Left hindlimb (tissue), 1 donor: ENCODE measurements at places on chromosomes 16 and 17.

- no peak for DNase-seq
Measured at GRCh38 chr16:21685034-21685455, 21.3 kb downstream of the OTOA start.

DNA sequence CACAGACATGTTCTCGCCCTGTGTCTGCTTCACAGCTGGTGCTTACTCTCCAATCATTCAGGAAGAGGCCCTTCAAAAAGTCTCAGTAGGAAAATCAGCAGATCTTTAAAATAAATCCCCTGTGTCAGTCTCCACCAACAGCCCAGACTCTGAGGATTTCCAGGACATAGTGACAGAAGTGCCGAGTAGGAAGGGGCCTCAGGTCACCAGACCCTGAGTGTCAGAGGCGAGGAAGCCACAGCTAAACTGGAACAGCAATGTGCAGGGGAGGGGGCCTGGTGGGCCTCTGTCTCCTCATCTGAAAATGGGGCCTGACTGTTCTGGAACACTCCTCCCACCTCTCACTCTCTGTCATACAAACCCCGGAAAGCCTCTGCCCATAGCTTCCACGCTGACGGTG lies 6.3 kb downstream of the CACNG4 start:
- peak; percentile 4 for DNase-seq

- DNase-seq: no peak
Measured at GRCh38 chr17:4313221-4314114, 49.7 kb upstream of the ANKFY1 start.

DNA sequence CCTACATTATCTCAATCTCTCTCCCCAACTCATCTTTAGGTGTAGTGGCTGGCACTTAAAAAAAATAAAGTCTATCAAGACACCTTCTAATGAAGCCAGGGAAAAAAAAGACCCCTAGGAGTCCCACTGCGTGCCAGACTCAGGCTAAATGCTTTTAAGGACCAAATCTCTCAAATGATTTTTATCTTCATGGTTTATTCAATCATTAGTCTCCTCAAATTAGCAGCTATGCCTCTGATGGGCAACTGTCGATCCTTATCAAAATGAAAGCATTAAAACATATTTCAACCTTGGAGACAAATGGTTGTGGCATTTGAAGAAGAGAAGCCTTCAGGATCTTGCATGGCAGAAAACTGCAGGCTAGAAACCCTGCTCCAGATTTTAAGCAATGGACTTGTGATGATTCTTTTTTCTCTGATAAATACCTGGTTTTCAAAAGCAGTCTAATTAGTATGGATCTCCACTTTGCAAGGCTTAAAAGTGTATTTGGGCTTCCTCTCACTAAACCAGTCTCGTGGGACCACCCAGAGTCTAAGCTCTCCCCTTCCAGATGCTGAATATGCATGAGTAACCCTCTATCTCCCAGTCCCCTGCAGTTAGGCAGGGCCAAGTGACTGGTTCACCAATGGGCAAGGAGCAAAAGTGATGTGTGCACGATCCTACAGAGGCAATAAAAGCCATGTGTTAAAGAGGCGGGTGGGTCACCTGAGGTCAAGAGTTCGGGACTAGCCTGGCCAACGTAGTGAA lies 14.9 kb downstream of the ITPRIPL2 start:
- no peak for DNase-seq

DNA sequence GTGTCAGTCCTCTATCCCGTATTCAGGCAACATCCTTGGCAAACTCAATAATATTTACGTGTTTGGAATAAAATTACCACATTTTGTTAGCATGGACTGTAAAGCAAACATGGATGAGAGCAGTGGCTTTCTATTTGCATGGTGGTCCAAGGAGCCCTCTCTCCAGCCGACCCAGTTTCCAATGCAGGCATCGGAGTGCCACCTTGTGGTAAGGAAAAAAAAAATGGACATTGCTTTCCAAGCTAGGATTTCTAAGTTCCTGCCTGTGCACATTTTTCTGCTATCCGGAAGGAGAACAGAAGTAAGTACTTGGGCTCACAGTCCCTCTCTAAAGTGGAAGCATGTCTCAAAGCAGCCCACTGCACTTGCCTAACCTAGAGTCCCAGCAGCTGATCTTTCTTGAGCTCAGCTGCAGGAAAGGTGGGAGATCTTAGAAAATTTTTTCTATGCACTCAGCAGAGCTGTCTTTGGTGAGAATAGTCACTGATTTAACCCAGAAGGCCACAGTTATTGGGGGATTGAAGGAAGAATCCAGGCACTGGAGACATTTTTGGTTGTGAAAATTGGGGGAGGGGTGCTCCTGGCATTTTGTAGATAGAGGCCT lies 46.0 kb upstream of the ERCC4 start:
- no peak for DNase-seq

DNA sequence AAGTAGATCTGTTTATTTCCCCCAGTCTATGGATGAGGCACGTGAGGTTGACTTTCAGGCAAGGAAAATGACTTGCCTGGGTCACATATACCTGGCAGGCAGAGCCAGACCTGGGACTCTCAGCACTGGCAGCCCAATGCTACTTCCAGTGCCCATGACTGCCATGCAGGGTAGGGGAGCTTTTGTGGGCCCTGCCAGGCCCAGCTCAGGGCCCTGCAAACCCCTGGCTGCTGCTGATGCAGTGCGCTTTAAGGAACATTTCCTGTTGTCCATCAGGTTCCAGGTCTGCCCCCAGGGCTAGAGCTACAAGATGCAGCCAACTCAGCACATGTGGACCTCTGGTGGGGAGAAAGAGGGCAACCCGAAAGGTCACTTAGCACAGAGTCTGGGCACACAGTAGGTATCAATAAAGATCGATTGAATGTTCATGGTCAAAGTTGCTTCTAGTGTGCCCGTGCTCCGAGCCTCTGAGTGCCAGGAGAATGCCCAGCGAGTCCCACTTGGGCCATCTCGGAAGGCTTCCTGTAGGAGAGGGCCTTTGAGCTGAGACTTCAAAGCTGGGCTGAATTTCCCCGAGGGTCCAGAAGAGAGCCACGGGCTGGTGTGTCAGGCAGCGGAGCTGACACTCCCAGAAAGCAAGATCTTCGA lies 513 bp upstream of the TBX21 start:
- DNase-seq: no peak

DNA sequence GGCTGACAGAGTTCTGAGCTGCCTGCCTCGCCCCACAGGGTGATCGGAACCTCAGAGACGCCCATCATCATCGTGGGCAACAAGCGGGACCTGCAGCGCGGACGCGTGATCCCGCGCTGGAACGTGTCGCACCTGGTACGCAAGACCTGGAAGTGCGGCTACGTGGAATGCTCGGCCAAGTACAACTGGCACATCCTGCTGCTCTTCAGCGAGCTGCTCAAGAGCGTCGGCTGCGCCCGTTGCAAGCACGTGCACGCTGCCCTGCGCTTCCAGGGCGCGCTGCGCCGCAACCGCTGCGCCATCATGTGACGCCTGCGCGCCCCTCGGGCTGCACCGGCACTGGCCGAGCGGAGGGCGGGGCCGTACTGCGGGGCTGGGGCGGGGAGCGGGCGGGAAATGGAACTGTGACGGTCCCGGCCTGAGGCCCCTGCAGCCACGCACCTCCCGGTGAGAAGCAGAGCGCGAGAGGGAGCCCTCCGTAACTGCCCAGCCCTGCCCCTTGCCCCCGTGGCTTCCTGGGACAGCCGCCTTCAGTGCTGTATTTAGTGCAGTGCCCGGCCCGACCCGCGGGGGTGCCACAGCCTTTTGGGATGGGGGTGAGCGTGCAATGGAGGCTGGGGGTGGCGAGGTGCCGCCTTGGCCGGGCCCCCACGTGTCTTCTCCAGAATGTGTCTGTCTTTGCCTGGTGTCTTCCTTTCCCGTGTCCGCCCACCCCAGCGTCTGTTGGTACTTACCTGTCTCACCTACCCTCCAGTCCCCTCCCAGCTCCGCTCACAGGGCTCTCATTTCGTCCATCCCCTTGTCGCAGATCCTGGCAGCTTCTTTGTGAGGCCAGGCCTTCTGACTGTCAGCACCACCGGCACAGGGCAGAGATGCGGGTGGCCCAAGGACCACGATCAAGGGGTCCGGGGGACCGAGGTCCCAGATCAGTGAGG lies 9.8 kb downstream of the RASL10B start:
- DNase-seq: no peak

DNA sequence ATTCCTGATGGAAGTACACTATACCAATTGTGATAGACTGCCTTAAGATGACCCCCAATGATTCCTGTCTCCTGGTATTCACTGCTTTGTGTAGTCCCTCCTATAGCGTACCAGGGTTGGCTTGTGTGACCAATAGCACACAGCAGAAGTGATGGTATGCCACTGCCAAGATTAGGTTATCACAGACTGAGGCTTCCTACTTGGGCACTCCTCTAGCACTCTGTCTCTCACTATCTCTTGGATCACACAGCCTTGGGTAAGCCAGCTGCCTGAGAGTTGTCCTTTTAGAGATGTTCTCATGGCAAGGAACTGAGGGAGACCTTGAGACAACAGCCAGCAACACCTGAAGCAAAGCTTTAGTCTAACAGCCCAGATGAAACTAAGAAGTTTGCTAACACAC lies 12.7 kb upstream of the AMFR start:
- DNase-seq: no peak

GRCh38 chr16:79811541-79811940 lies 211.0 kb upstream of the MAF start:
- no peak for DNase-seq

GRCh38 chr16:85210423-85211169 lies 98.3 kb upstream of the CIBAR2 start:
- DNase-seq: no peak

GRCh38 chr17:39011907-39012468 lies 44.8 kb upstream of the FBXO47 start:
- no peak for DNase-seq

- DNase-seq: no peak
Measured at GRCh38 chr16:81469183-81469677, 24.6 kb downstream of the CMIP start.

- DNase-seq: peak; percentile 42
Measured at GRCh38 chr17:50175035-50175807, 9.4 kb downstream of the SGCA start.

DNA sequence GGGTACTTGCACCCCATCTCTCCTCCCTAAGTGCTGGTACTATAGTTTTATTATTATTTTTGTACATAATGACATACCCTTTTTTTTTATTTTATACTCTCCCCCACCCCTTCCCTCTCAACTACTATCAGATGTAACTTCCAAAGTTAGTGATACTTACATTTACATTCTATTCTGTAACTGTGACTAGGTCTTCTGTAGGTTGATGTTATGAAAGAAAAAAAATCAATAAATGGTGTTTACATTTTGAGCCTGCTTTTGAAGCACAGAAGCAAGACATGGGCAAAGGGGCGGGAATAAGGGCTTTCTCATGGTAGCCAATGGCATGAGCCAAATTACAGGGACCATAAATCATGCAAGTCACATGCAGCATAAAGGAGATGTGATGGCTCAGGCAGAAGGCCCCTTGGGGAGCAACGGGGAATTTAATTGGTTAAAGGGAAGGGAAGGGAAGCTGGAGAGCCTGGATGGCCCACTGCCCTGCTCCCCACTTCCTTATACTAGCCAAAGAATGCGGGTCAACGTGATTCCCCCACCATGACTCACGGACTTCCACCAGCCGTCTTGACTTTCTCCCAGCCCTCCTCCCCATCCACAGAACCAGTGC lies 2.4 kb upstream of the ACSF2 start:
- DNase-seq: no peak

DNA sequence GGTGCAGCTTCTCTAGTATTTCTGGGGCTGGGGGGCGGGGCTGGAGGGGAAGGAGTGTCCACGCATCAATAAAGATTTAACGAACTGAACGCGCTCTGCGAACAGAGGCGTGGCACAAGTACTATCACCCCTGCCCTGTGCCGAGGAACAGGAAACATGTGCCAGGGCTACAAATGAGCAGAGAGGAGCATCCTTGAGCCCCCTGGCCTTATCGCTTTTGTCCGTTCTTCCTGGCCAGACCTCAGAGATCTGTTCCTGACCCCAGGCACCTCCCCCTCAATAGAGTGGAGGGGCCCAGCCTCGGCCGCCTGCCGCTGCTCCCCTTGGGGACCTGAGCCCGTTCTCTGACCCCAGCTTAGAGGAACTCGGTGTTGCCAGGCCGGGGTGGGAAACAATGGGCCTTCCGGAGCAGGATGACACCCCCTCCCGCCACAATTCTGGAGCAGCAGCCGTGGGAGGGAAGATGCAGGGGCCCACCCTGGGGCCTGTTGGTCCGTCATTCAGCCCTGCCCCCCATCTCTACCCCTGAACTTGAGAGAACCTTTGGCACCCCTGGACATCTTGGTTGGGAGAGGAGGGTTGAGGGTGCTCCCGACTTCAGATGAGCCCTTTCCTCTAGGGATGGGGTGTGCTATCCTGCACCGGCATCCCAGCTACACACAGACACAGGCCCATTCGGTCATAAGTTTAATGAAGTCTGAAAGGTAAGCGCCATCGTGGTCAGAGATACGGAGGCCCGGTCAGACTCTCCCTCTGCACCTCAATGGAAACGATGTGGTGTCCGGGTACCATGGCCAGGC lies 1.1 kb downstream of the NAA38 start:
- DNase-seq: peak; percentile 85

DNA sequence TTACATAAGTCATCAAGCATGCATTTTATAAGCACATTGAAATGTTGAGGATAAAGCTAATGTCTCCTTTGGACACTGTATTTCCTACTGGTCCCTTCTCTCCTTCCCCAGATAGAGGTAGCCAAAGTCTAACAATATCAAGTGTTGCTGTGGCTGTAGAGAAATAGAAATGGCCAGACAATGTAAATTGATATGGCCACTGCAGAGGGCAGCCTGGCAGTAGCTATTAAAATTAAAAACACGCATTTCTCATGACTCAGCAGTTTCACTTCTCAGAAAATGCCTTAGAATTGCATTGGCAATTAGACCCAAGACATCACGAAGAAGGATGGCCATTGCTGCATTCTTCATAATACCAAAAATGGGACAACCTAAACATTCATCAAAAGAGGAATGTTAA lies 46.8 kb upstream of the MRTFB start:
- DNase-seq: no peak

GRCh38 chr16:68798398-68798797 lies 44.9 kb upstream of the TANGO6 start:
- no peak for DNase-seq

DNA sequence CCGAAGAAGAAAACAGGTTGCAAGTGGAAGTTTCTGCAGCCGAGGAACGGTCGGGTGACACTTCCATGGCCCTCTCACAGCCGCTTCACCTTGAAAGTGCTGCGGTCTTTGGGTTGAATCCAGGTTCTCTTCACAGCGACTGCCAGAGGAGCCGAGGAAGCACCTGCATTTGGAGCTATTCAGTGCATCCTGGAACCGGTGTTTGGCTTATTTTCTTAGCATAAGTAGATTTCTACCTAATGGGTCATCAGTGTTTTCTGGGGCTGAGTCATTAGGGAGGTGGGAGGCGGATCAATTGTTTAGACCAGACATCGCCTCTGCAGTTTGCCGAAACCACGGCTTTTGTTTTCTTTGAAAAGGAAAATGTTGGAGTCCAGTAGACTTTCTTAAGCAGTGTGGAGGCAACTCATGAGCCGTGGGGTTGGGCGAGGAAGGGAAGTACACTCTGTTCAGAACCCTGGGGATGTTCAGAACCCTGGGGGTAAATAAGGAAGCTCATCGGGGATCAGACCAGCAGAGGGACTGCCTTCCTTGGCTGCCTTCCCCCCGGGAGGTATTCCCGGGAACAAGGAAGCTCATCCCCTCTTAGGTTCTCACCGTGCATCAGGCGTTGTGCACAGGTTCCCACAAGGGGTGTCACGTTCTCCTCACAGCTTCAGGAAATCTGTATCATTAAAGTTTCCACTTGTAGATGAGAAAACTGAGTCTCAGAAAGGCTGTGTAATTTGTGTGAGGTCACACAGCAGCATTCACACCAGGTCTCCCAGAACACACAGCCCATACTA lies 361.5 kb downstream of the SNX29 start:
- DNase-seq: no peak

GRCh38 chr16:57622361-57623250 lies 5.8 kb upstream of the ADGRG1 start:
- peak; percentile 20 for DNase-seq
